MG63 (cell line): ENCODE measurements at places on chromosomes 4 and X. TPM values are rescaled to one million over a fixed set of nuclear protein-coding genes. Genes with fewer than 3 reads are reported as not detected.
A peak's percentile ranks its signal among the peaks of the same experiment; 100 is the strongest.

- no peak for DNase-seq
Observed at GRCh38 chr4:108991551-108992328, 228.9 kb upstream of the ETNPPL start.

GRCh38 chr4:70778888-70779422 is 57.2 kb downstream of the RUFY3 start:
- no peak for DNase-seq

DNA sequence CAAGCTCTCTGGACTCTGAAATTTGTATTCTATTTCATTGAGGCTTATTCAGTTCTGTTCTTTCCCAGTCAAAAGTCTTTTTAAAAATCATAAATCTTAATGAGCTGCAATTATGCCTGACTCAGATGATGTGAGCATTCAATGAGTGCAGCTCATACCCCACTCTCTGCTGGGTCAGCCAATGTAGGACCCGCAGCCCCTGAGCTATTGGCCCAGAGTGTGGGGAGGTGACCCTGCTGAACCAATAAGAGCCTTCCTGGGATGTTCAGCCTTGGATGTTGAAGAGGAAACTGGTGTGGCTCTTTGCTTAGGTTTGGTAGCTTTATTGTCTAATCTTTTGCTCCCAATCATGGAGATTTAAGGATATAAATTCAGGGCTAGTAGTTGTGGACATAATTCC is 12.1 kb upstream of the TCEAL4 start:
- no peak for DNase-seq

GRCh38 chr4:25658357-25658771 is 2.7 kb downstream of the SLC34A2 start:
- peak; percentile 48 for DNase-seq

DNA sequence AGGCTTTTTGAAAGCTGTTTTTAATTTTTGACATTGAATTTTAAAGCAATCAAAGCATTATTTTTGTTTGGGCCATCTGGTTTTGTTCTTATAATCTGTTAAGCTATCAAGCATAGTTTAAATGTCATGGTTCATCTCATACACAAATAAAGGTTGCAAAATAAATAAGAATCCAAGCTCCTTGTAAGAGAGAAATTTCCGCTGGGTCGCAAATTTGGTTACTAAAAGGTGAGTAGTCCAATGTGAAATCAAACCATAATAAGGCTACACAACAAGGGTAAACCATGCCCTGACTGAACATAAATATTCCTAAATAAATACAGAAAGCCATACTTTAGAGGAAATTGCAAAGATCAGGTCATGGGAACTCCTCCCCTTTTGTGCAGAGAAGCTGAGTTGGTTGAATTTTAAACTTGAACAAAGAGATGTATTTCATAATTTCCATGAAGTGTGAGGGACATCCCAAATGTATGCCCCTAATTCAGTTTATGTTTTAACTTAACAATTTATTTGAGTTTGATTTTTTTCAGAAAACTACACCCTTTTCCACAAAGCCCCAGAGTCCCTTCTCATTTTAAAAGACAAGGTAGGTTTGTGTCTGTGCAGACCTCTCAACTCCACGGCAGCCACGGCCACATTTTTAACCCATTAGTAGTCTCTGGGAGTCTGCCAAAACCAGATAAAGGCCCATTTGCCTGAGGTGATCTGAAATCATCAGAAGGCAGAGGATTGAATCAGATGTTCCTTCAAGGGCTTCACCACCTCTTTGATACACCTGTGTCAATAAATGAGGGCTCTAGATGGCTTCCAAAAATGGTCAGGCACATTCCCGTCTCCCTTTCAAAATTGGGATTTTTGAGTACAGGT is 85.2 kb downstream of the PLAC1 start:
- DNase-seq = no peak

- peak; percentile 47 for DNase-seq
Observed at GRCh38 chr4:82833696-82834313, 35.2 kb upstream of the SCD5 start.

GRCh38 chrX:53072418-53073114 is 9.6 kb upstream of the TSPYL2 start:
- no peak for DNase-seq

DNA sequence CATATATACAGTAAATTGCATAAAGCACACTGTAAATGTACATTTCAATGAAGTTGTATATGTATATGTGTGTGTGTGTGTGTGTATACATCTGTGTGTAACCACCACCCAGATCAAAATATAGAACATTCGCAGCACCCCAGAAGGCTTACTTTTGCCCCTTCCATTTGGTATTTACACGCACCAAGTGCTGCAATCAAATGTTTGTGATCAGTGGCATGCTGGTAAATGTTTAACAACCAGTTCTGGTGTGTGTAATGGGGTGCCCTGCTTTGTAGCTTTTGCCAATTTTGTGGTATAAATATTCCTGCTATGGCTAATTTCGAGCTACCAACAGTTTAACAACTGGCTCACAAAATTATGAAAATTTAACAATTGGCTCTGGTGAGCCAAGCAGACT is 101.3 kb downstream of the RTL5 start:
- DNase-seq = no peak

GRCh38 chr4:168593399-168593798 is 96.5 kb downstream of the PALLD start:
- no peak for DNase-seq

GRCh38 chr4:40731792-40732245 is 17.9 kb upstream of the NSUN7 start:
- DNase-seq = no peak

DNA sequence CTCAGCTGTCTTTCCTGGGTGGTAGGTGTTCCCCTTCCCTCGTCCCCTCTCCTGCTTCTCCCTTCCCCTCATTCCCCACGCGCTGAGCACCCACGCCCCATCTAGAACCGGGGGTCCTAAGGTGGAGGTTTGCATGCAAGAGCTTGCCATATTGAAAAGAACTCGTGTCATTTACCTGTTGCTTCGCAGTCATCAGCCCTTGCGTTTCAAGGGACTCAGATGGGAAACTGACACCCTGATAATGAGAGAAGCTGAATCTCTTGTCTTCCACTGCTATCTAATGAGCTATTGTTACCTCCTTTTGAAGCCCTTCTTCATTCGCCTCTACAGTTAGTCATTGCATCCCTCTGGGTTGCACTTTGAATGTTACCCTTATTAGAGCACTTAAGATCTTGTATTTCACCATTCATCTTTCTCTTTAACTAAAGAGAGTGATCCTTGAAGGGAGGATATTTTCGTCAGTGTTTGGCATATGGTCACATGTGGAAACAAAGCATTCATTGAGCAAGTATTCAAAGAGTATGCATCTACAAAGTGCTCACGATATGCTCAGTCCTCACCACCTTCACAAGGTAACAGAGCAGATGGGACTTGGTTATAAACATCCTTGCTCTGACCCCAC is 25.7 kb downstream of the ARL9 start:
- DNase-seq = no peak

DNA sequence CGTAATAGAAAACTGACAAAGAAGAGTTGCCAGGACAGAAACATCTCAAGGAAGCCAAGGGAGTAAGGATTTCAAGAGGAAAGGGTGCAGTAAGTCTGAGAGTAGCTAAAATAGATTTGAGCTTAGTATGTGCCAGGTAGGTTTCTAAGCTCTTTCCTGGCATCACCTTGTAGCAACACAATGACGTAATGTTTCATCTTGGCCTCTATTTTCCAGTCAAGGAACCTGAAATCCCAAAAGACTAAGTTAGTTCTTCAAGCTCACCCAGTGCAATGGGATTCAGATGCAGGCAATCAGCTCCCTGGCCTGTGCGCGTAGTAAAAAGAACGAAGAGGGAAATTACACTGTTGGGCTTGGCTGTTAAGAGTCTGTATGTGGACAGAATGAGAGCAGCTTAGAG is 586.5 kb upstream of the TENM3 start:
- DNase-seq = no peak

GRCh38 chr4:130600706-130601105 is 1504.8 kb downstream of the C4orf33 start:
- no peak for DNase-seq

Gene FLNA
- total RNA-seq = 1,037 and 1,563 TPM in 2 replicates

Gene VEGFD
- total RNA-seq = not detected in 2 replicates

Gene RTL9
- 0.30 and 0.72 TPM in 2 replicates for total RNA-seq

Gene TMEM128
- 32.3 and 34.9 TPM in 2 replicates for total RNA-seq

Gene SSX1
- total RNA-seq = not detected in 2 replicates

Gene TRIM60
- not detected in 2 replicates for total RNA-seq

Gene PAK3
- not detected in 2 replicates for total RNA-seq
